ENCODE measurements at places on chromosomes 5 and 9.

GRCh38 chr9:69658987-69659675, 13.0 kb downstream of the APBA1 start:
- no peak for DNase-seq

DNA sequence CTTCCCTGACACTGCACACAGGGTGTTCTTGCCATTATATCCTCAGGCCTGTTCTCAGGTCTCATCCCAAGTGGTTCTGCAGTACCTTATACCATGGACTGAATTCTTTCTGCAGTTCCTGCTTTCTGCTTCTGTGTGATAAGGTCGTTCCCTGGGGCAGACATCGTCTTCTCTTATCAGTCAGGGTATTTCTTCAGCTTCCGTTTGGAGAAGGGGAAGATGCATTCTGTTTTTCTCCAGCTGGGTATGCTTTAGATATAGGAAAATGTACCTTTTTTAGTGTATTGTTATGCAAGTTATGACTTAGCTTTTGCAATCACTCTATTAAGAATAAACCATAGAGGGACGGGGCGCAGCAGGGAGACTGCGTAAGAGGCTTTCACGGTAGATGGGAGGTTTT, 31.1 kb downstream of the RALGPS1 start:
- no peak for DNase-seq

DNA sequence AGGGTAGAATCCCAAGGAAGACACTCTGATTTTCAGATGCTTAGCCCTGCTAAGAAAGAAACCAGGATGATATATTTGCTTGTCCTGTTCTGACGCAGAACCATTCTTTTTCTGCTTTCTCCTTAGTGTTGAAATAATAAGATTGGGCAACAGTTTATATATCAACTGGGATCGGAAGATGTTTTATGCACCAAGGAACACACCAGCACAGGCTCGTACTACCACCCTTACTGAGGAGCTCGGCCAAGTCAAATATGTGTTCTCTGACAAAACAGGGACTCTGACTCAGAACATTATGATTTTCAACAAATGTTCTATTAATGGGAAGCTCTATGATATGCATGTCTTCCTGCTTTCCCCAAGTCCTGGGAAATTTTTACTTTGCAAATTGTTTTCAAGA, 19.0 kb upstream of the RUSC2 start:
- DNase-seq, result no peak

- no peak for DNase-seq
These were observed 27.1 kb upstream of the CTXN3 start for GRCh38 chr5:127621601-127622325.

DNA sequence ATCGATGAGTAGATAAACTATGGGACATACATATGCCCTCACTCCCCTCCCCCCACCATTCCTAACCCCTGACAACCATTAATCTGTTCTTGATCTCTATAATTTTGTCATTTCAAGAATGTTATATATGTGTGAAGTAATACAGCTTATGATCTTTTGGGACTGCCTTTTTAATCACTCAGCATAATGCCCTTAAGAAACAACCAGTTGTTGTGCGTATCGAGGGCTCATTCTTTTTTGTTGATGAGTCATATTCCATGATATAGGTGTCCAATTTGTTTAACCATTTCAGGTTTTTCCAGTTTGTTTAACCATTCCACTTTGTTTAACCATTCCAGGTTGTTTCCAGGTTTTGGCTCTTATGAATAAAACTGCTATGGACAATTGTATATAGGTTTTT, 75.6 kb downstream of the ARHGEF28 start:
- no peak for DNase-seq

- no peak for DNase-seq
These were observed 29.3 kb downstream of the SLC1A1 start for GRCh38 chr9:4519604-4520003.
